ENCODE measurements at places on chromosomes 2 and 18.

GRCh38 chr2:227020416-227020815, 143.6 kb downstream of the COL4A4 start:
- DNase-seq: no peak

- DNase-seq: no peak
Observed at GRCh38 chr2:43071599-43072550, 154.5 kb downstream of the ZFP36L2 start.

GRCh38 chr2:134392442-134393074, 138.7 kb downstream of the MGAT5 start:
- DNase-seq: no peak

GRCh38 chr2:60528281-60529020, 25.0 kb downstream of the BCL11A start:
- DNase-seq: no peak

DNA sequence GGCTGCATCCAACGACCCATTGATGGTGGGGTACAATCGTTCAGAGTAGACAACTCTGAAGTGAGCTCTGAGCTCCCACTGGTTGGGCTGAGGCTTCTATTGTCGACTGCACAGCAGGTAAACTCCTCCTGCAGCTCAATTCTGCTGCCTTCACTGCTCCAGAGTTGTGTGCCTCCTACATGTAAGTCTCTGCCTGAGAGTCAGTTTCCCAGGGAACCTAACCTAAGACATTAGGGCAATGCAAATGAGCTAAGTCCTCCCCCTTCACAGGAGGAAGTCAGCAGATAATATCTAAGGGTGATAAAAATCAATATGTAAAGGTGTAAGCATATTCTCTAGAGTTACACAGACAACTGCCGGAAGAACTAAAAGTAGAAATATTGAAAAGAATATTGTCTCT, 22.5 kb upstream of the ACYP2 start:
- no peak for DNase-seq

DNA sequence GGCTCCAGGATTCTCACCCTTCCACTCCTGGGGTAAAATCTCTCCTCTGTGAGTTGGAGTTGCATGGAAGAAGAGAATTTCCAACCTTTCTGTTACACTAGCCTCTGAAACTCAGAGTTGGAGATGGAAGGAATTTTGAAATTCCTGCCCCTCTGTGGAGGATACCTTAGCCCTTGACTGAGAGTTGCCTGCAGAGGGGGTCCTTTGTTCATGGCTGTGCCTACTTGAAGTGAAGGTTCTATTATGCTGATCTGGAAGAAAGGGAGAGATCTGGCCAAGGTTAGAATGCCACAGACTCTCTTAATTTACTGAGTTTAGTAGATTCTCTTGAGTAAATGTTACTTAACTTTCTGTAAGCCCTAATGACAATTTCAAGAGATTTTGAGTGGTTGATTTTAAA, 626.6 kb upstream of the GYPC start:
- no peak for DNase-seq

- DNase-seq: peak; percentile 67
Observed at GRCh38 chr2:28445448-28446258, 50.2 kb upstream of the PLB1 start.

DNA sequence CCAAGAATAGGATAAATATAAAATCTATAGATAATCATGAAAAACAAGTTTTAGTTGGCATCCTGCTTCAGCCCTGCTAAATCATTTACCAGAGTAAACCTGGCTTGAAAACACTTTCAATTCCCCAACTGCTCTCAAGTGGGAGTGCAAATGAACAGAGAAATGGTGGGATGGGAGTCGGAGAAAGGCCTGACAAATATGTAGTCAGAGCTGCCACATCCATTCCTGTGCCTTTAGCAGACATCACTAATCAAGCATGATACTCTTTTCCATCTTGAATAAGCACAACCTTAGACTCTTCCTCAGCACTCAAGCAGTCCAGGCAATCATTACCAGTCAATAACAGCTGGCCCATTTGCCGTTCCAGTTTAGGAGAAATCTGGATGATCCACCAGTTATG, 101.3 kb downstream of the ANKRD44 start:
- no peak for DNase-seq

DNA sequence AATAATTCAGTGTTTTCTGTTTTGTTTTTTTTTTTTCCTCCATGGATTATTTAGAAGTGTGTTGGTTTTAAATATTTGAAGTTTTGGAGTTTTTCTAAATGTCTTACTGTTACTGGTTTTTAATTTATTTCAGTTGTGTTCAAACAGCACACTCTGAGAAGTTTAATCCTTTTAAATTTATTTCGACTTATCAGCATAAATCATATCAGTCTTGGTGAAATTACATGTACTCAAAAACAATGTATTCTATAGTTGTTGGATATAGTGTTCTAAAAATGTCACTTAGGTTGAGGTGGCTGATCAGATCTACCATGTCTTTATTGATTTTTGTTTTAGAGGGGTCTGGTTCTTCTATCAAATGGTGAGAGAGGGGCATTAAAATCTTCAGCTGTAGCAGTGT, 134.7 kb downstream of the NCOA1 start:
- no peak for DNase-seq

DNA sequence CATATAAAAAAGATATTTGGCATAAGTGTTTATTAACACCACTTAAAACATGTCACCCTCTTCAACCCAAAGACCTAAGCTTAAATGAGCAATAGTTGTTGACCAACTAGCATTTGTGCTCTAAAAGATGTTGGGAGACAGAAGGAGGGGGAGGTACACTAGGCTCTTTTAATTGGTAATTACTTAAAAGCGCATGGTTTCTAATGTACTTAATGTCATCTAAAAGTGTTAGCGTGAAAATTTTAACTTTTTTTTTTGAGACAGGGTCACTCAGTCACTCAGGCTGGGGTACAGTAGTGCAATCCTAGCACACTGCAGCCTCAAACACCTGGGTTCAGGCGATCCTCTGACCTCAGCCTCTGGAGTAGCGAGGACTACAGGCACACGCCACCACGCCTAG, 5.5 kb downstream of the WDSUB1 start:
- no peak for DNase-seq

GRCh38 chr2:176172007-176172894, 15.1 kb downstream of the HOXD3 start:
- DNase-seq: no peak

DNA sequence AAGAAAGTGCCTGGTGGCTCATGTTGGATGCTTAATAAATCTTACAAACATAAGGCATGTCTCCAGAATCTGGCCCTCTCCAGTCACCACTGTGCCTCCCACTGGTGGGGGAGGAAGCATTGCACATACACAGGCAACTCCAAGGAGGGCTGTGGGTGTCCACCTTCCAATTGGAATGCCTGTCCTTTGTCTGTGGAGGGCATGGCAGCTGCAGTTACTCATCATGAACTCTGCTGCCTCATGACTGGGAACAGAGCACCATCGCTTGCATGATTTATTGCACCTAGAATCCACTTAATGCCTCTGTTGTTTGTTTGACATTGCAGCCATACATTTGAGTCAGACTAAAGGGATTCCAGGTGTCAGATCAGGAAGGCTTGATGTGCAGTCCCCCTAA, 278.9 kb downstream of the PRKCE start:
- no peak for DNase-seq

GRCh38 chr2:37191253-37191652, 2.8 kb upstream of the SULT6B1 start:
- no peak for DNase-seq

DNA sequence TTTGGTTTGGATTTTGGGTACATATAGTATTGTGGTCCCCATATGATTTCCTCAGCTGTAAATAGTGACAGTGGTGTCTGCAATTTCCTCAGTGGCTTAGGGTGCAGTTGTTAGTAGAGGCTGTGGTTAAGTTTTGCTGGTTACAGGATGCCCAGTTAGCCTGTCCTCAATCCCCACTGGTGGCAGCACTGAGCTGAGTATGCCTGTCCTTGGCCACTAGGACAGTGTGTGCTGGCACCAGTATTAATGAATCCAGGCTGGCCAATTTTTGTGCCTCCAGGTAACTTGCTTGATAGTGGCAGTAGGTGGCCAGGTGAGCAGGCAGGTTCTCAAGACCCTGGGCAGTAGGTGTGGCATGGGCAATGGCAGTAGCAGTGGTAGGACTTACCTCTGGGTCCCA, 973.1 kb downstream of the TMEM182 start:
- DNase-seq: no peak

- DNase-seq: no peak
Observed at GRCh38 chr2:189527041-189527750, 53.4 kb downstream of the SLC40A1 start.

DNA sequence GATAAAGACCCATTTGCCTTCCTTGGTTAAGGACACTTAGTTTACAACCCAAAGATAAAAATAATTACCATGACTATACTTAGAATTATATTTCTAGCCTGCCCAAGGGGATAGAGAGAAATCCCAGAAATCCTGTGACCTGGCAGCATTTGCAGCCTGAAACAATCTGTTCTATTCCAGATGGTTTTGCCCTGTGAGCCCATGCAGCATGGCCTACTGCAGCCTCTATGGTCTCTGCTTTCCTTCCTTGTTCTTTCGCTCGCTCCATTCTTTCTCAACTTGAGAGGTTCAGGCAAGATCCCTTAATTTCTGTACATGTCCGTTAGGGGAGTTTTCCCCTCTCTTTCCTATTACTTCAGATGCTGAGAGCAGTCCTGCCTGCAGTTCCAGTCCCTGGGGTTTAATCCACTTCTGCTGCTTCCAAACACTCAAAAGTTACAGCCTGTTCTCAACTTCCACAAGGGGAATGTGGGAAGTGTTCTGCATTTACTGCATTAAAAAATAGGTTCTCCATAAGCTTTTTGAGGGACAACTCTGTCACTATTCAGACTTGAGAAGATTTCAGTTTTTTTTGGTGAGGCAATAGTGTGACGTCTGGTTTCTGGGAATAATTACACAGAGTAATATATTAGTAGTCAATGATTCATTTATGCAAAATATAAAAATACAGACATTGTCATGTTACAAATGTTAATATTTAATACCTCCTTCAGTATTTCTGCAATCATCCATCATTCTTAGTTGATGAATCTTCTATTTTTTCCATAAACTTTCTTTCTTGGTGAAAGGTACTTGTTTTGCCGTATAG, 80.3 kb downstream of the CDCA7 start:
- DNase-seq: no peak

- no peak for DNase-seq
Observed at GRCh38 chr2:42998721-42999120, 206.3 kb upstream of the HAAO start.

DNA sequence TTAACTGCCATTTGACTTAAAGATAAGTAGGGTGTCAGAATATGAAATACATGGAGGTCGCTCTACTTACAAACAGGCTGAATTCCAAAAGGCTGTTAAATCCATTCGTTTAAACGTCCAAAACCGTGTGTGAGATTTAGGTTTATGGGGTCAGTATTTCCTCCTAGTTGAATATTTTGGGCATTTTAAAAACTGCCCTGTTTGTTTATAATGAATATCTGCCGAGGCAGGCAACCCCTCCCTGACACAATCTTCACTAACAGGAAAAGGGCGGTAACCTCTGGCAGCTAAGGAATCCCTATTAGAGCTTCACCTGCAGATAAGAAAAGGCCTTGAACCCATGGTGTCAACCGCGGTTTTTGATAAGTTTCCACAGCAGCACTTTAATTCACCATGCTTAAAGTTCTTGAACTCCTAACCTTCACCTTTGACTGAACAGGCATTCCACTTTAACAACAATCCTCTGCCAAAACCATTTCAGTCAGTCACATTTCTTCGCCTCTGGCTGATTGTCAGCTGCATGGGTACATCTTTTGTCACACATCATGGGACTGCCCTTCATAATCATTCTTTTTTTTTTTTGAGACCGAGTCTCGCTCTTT, 17.8 kb downstream of the TRAK2 start:
- DNase-seq: no peak

DNA sequence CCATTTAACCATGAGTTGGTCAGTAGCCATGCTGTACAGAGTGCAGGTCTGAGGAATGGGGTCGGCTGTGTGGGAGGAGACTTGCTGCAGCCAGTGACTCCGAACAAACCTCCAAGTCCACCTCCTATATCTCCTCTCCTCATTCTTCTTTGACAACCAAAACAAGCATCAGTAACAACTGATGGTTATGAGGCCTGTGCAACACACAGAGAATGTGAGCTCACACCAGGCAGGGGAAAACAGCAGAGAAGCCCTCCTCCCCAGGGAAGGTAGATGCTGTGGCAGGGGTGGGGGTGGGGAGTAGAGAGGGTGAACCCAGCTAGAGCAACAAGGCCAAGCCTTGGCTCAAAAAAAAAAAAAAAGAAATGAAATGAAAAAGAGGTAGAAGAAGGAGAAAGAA, 12.3 kb upstream of the CNGA3 start:
- no peak for DNase-seq

DNA sequence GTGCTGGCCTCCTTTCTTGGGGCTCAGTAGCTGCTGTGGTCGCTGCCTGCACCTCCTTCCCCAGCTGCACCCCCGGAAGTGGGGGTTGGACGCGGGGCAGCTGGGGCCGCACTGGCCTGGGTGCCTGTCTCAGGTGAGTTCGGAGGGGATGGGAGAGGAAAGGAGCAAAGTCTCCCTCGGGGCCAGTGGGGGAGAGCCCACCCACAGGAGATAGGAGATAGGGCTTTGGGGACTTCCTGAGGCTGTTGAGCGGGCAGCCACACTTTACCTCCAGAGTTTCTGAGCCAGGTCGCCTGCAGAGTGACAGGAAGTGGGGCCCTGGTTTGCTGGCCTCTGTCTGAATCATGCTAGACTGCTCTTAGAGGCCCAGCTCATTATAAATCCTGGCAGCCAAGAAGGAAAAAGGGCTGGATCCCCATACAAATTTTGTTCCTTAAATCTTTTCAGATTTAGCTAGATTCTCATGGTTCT, 8.1 kb downstream of the MBP start:
- peak; percentile 48 for DNase-seq

DNA sequence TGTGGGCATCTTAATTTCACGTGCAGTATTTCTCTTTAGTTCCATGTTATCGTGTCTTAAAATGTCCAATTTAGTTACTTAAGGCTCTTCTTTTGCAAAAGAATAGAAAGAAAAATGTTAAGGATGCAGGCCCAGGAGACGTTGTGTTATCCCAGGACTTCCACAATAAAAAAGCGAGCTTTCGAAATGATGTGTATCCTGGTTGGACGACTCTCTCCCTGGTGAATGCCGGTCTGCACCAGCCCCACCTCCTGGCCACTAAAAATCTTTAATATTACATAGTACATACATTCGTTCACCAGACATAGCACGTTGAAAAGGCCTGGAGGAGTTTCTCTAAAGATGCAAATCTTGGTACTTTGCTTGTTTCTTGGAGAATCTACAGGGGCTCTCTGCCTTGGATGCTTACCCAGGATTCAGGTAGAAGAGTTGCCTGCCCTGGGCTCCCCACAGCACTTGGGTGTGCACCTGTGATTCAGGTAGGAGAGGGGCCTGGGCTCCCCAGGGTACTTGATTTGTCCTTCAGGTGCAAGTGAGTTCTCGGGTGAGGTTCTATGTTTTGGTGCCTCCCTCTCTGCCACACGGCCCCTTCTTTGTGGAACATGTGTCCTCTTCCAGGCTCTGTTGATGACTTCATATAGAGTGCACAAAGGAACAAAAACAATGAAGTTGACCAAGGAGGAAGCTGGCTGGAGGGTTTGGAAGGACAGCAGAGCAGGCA, 26.6 kb downstream of the TWIST2 start:
- no peak for DNase-seq

- no peak for DNase-seq
Observed at GRCh38 chr2:149603248-149603647, 15.7 kb upstream of the MMADHC start.
